ENCODE measurements at places on chromosomes 2 and 18.

- no peaks in the 10 kb centered on the region for H3K27me3 ChIP-seq
- H3K27ac ChIP-seq, result no peak overlapping the region
- peaks cover 6% of the 10 kb centered on the region for H3K36me3 ChIP-seq
- peaks cover 20% of the 10 kb centered on the region for H3K4me1 ChIP-seq
- H3K4me3 ChIP-seq, result no peak overlapping the region
Measured at GRCh38 chr18:9539283-9539682, 64.0 kb downstream of the RALBP1 start.

- no peaks in the 10 kb centered on the region for H3K4me1 ChIP-seq
- no peaks in the 10 kb centered on the region for H3K27me3 ChIP-seq
- no peak overlapping the region for H3K27ac ChIP-seq
- no peaks in the 10 kb centered on the region for H3K36me3 ChIP-seq
Measured at GRCh38 chr2:5561006-5561405, 131.2 kb upstream of the SOX11 start.

- H3K4me3 ChIP-seq, result no peak overlapping the region
- no peak overlapping the region for H3K27ac ChIP-seq
- H3K4me1 ChIP-seq, result peaks cover 4% of the 10 kb centered on the region
- no peaks in the 10 kb centered on the region for H3K36me3 ChIP-seq
- H3K27me3 ChIP-seq, result no peaks in the 10 kb centered on the region
Measured at GRCh38 chr18:76419811-76420210, 75.2 kb downstream of the ZNF516 start.

DNA sequence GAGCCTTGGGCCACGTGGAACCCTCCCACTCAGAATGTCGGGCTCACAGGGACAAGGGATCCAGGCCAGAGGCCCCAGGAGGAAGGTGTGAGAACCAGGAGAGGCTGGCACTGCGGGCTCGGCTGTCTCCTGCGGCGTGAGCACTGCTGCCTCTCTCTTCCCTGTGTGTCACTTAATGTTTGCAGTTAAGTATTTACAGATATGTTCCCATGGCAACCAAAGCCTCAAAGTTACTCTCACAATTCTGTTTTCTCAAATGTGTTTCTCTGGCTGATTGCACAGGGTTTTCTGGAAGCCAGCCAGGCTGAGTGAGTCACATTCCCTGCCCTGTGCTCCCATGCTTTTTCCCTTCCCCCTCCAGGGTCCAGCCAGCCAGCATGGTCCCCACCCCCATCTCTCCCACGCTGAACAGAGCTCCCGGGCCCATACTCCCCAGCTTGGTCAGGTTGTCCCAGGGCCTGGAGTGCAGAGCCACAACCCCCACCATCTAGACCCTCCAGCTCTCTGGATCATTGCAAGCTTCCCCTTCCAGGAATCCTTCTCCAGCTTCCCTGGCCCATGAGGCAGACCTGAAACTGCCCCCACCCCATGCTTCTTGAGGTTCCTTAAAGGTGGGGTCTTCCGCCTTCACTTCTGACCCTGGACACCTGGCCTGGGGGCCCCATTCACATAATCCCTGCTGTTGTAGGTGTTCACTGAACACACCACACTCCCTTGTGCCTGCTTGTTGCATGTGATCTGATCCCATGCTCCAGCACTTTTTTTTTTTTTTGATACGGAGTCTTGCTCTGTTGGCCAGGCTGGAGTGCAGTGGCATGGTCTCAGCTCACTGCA lies 265.9 kb downstream of the CELF4 start:
- DNase-seq, result peak; percentile 83
- H3K4me3 ChIP-seq, result no peak overlapping the region
- H3K4me1 ChIP-seq, result peaks cover 3% of the 10 kb centered on the region
- no peak overlapping the region for H3K27ac ChIP-seq

DNA sequence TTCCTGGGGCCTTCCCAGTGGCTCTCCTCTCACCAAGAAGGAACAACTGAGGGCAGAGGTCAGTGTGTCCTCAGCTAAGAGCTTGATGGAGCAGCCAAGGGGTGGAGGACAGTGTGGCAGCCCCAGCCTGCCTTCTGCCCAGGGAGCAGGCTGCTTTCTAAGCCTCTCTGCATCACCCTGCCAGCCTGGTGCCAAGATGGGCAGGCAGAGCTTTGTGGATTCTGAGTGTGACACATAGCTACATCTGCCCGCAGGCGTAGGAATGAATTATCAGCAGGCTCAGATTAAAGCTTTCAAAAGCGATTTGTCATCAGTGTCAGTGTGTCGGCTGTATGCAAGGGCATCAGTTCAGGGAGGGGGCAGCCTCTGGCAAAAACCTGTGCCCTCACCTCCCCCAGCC lies 8.7 kb downstream of the MAL start:
- H3K4me3 ChIP-seq, result no peak overlapping the region
- no peak overlapping the region for H3K27ac ChIP-seq
- H3K4me1 ChIP-seq, result no peaks in the 10 kb centered on the region
- H3K36me3 ChIP-seq, result no peaks in the 10 kb centered on the region

DNA sequence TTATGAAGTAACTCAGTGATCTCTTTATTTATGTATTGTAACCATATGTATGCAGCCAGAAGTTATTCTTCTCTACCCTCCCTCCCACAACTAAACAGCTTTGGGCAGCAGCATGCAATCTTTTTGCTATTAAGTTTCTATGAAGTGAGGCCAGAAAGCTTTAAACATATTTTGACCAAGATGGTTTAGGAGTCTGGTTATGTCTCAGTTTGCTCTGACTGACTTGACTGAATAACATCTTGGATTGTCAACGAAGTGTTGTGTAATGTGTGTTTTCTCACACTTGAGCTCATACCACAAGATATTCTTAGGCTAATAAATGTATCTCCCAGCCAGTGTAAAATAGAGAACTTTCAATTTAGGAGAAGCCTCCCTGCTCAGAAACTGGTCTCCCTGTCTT lies 104.3 kb downstream of the TTC27 start:
- H3K4me1 ChIP-seq, result no peaks in the 10 kb centered on the region
- H3K4me3 ChIP-seq, result no peak overlapping the region
- H3K27ac ChIP-seq, result no peak overlapping the region
- no peaks in the 10 kb centered on the region for H3K27me3 ChIP-seq
- no peaks in the 10 kb centered on the region for H3K36me3 ChIP-seq
